ENCODE measurements at places on chromosomes 1 and 21.

DNA sequence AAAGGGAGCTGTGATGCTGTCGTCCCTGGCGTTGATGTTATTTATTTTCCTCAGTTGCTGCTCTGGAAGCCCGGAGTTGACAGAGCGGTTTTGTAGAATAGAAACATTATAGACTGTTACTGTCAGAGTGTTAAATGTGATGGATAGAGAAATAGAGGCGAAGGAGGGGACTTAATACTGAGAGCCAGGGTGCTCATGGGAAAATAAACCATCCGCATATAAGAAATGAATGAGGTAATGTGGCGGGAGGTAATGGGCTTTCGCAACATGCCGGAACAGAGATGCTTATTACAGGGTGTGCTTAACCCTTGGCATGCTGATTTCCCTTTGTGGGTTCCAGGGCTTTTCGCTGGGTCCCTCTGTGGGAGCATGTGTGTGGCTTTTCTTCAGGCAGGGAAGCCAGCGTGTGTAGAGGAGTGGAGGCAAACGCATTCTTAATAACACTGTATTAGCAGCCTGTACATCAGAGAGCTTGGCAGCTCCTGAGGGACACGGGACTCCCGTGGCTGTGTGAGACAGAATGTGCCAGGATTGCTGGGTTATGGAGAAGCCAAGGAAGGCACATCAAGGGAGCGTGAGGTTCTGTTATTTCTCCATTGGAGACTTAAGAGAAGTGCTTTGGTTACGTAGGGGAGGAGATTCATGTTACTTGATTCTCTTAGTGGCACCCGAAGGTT is 141.0 kb downstream of the PBX1 start:
- no peak for DNase-seq

DNA sequence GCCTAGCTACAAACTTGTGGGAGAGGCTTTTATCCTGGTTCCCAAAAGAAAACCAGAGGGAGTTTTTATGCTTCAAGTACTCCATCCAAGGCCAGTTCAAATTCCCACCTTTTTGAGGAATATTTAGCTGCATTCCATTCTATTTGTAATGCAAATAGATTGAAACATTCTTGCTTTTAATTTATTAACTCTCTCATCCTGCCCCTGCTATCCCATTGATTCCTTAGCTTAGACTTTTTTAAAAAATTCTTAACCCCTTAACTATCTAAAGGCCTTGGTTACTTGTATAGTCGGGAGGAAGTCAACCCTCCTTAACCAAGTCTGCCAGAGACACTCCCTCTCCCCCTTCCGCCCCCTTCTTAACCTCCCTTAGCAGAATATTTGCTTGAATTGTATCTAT is 2.5 kb upstream of the MOV10 start:
- DNase-seq, result no peak

GRCh38 chr1:159752135-159752580 is 28.6 kb upstream of the DUSP23 start:
- no peak for DNase-seq

DNA sequence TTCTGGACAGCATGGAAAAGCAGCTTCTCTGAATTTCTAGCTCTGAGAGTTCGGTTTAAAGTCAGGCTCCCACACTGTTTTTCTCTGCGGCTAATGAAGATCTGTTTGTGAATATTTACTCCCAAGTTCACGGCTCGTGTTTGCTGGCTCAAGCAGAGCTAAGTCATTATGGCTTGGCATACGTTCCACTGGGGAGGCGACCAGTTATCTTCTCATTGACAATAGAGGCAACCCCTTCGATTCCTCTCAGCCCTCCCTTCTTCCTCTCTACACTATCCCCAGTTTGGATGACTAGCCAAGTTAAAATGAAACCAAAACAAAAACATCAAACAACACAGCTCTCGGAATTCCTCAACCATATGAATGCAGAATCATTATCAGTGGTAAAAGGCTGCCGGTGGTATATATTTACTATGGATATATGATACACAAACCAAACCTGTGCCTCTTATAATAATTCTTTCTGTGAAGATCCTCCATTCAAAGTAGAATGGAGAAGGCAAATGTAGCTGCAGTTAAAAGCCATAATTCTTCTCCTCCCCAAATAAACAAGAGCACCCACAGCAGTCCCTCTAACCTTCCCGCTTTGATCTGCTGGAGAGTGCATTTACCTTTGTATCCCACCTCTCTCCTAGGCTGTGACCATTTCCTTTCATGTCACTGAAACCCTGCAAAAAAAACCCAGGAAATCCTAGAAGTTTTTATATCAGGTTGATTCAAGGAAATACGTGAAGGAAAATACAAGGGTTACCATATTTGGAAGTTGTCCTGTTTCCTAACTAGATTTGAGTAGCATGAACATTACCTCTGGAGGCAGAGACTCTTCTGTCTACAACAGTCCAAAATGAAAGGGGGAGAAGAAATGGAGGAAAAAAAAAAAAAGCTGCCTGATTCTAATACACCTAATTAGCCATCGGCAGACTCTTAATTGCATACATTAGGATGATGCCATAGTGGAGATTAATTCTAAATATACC is 108.3 kb upstream of the USH2A start:
- no peak for DNase-seq

- no peak for DNase-seq
Observed at GRCh38 chr1:205709059-205709398, 28.7 kb upstream of the SLC45A3 start.

DNA sequence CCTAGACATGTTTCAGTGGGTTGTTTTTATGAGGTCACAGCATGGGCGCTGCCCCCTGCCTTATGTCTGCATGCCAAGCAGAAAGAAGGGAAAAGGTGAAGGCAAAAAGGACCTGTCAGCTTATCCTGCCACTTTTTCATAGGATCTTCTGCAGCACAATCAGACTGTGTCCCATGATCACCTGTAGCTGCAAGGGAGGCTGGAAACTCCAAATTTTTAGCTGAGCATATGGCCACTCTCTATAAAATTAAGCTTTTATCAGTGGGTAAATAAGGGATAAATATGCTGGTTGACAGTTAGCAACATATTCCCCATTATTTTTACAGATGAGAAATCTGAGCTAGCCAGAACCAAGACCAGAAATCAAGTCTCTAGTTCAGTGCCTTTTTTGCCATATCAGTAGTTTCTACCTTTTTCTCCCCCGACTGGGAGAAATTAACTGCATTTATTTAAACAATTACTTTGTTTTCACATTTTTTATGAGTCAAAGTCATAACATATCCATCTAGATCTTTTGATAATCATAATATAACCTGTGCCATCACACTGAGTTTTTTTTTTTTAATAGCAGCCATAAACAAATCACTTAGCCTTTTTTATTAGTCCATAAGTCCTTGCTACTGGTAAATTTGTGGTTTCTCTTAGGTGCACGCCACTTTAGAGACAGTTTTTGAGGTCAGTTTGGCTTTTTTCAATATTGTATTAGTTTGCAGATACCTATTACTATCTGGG is 307.0 kb downstream of the NFIA start:
- DNase-seq, result no peak

- no peak for DNase-seq
Observed at GRCh38 chr1:236514703-236515442, 8.9 kb upstream of the LGALS8 start.

DNA sequence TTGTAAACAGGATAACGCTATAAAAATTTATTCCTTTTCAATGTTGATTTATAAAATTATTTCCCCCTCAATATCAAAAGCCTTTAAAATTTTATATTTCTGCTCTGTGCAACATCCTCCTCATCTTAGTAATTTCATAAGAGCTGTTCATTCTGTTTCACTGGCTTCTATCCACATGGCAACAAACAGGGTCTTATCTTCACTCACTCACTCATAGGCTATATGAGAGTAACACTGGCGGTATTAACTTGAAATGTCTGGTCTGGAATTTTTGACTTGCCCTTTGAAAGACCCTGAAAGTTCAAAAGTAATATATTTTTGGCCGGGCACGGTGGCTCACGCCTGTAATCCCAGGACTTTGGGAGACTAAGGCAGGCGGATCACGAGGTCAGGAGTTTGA is 77.4 kb upstream of the KRTAP11-1 start:
- no peak for DNase-seq

- DNase-seq, result no peak
Observed at GRCh38 chr1:151539321-151540020, 638 bp upstream of the TUFT1 start.

- DNase-seq, result no peak
Observed at GRCh38 chr1:28807986-28808385, 4.0 kb upstream of the OPRD1 start.

GRCh38 chr1:29629401-29629800 is 393.1 kb downstream of the PTPRU start:
- no peak for DNase-seq

DNA sequence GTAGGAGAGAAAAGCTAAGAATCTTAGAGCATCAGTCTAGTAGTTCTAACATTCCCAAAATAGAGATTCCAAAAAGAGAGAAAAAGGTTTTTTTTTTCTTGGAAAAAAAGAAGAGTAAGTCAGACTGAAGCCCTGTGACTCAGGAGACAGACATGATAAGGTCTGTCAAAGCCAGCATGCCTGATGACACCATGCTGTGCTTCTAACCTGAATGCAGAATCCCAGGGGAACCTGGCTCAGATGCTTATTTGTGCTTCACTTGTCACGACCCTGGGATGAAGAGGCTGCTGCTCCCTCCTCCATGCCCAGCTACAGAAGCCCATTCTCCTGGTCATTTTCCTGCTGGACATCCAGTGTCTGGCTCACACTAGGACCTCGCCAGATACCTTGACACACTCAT is 44.3 kb downstream of the ERICH3 start:
- no peak for DNase-seq

GRCh38 chr1:180197231-180197630 is 32.8 kb upstream of the LHX4 start:
- DNase-seq, result no peak

- DNase-seq, result no peak
Observed at GRCh38 chr1:231618609-231619256, 7.9 kb upstream of the DISC1 start.

- no peak for DNase-seq
Observed at GRCh38 chr21:27339902-27340301, 373.0 kb upstream of the ADAMTS5 start.

GRCh38 chr1:19010995-19011844 is 54.7 kb upstream of the IFFO2 start:
- DNase-seq, result peak; percentile 84

DNA sequence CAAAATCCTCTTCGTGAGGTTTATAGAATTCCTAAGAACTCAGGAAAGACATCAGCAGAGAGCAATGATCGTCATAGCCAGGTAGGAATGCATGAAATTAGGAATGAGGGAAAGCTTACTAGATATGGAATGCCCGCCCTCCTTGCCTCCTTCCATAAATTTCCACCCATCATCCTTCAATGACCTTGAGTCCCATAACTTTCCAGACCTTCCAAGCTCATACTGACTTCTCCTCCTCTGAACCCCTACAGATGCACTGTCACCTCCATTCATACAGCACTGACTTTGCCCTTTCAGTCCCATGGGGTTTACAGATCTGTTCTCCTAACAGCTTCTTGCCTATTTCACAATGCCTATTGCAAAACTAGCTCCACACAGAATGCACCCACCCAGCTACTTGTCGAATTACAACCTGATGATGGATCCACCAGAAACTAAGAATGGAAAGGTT is 23.8 kb upstream of the PPP1R15B start:
- no peak for DNase-seq

DNA sequence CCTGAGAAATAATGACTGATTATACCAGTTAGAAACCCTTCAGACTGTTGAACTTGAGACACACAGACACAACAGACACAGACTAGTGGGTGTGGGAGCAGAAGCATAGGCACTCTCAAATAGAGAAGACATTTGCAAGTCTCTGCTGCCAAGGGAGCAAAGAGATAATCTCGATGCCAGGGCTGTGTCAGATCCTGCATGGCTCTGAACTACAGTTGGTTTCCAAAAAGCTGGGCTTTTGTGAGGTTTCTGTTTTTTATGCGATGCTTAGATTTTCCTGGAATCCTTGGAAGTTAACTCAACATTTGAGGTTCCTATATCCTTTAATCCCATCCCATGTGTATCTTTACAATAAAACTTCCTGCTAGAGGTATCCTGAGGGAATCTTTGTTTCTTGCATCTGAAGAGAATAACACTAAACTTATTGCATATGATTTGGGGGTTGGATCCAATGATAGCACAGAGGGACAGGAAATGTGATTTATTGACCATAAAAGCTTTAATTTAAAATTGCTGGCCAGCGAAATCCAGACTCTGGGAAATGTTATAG is 236.4 kb downstream of the SPATA17 start:
- no peak for DNase-seq

GRCh38 chr1:70963374-70963773 is 84.2 kb downstream of the PTGER3 start:
- DNase-seq, result no peak

- no peak for DNase-seq
Observed at GRCh38 chr1:43973981-43974442, 748 bp upstream of the ATP6V0B start.

- DNase-seq, result no peak
Observed at GRCh38 chr1:175169286-175170018, 23.1 kb downstream of the KIAA0040 start.

- DNase-seq, result no peak
Observed at GRCh38 chr1:60890664-60891063, 191.7 kb upstream of the NFIA start.

DNA sequence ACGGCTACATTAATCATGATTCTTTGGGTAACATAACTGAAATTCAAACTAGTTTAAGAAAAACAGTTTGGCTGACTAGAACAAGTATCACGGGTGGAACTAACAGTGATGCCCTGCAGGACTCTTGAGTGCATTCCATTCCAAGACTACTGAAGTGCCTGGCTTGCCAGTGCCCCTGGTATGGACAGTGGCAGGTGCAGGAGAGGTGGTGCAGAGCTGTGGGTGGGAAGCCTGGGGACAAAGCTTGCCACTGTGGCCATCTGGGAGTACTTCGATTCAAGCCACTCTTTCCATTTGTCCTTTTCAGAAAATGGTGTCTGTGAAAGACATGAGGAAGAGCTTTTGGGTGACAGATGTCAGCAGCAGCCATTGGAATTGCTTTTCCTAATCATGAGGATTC is 166.5 kb downstream of the RRAGC start:
- DNase-seq, result no peak

DNA sequence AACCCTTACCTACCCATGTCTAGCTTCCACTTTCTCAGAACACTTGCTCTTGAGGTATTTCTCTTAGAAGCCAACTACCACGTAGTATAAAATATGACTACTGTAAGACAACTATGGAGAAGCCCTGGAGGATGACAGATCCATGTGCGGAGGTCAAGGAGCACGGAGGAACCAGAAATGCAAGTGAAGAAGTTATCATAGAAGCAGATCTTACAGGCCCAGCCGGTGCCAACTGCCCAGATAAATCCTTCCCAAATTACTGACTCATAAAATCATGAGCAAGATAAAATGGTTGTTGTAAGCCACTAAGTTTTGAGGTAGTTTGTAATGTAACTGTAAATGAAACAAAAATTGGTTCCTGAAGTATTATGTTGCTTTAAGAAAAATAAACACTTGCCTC is 12.6 kb downstream of the GTF2B start:
- DNase-seq, result no peak

DNA sequence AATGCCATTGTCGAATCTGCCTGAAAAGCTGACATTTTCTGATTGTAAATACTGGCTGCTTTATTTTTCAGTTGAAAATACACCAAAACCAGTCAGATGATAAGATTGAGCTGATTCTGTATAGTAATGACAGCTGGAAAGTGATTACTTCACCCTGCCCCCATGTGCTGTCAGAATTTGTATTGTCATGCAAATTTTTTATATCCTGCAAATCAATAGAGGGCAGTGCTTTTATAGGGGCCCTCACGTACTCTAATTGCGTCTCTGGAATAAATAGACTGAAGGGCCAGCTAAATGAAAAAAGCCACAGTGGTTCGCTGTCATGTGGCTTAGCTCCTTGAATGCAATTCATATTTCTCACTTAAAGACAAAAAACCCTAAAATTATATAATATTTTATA is 208.6 kb downstream of the LHX8 start:
- DNase-seq, result no peak

Data from activated CD8-positive, alpha-beta memory T cell treated with anti-CD3 and anti-CD28 coated beads for 24 hours (primary cell).